AG08396 (cell line): ENCODE measurements at places on chromosomes 4 and X.

DNA sequence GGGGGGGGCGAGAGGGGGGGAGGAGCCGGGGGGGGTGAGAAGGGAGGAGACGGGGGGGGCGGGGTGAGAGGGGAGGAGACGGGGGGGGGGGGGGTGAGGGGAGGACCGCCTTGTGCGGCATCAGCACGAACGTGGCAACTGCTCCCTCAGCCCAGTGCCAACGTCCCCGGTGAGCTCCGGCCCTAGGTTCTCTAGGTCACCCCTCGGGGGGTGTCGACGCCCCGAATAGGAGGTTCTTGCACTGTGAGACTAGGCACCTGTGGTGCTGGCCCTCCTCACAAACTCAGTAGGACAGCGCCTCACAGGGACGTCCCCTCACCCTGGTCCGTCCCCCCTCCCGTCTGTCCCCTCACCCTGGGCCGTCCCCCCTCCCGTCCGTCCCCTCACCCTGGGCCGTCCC, 21.5 kb upstream of the GTPBP6 start:
- no peak for DNase-seq

DNA sequence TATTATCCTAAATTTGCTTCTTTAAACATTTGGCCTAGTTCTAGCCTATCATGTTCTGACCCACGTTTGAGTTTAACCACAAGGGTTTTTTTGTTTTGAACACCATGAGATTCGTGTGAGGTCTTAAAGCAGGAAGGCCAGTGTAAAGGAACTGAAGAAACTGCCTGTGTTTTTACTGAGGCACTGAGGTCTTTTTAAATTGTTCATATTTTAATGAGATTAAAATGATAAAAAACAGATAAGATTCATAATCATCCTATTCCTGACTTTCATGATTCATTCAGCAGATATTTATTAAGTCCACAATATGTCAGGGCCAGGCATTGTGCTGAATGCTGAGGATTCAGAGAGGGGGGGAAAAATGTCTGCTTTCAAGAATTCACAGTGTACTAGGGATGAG, 3.2 kb downstream of the RPS6KA3 start:
- DNase-seq, result no peak

DNA sequence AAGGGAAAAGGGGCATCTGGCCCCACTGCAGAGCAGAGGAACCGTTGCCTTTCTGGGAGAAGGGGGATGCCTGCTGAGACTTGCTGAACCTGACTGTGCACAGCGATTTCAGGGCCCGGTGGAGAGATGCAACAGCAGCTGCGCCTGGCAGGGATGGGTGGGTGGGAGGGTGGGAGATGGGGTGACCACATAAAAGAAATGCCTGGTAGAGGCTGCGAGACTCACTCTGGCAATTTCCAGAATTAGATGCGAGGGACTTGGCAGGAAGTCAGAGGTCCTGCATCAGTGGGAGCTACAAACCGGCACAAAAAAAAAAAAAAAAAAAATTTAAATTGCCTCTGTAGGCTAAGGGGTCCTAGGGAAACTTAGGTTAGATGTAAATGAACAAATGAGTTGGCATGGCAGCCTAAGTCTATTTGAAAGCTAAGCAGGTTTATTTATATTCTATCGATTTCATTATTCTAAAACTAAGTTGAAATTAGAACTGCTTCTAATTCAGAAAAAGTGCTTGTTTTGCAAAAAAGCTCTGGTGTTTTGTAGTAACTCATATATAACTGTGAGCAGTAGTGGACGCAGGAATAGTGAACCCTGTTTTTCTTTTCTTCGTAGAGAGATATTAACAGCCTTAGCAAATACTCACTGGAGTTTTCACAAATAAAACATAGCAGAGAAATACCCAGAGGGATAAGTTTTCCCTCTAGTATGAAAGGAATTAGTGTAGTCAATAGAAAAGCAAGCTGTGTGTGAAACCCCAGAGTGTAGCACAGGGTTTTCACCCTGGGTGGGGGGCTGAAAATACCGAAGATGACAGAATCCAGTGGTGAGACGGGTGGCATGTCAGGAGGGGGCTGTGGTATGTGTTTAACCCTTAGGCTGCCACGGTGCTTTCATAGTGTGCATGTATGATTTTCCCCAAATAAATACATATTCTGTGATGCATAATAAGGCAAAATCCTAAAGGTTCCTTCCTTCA, 130.1 kb downstream of the EGF start:
- no peak for DNase-seq

DNA sequence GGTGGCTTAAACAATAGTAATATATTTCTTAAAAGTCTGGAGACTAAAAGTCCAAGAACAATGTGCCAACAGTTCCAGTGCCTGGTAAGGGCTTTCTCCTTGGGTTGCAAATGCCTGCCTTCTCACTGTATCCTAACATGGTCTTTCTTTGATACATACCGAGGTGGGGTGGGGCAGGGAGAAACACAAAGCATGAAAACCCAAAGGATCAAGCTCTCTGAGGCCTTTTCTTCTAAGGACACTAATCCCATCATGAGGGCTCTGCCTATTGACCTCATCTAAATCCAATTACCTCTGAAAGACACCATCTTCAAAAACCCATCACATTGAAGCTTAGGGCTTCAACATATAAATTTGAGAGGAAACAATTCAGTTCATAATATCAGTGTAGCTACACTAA, 311.3 kb downstream of the GRID2 start:
- no peak for DNase-seq

- no peak for DNase-seq
Observed at GRCh38 chrX:91331476-91331875, 103.2 kb upstream of the PABPC5 start.

DNA sequence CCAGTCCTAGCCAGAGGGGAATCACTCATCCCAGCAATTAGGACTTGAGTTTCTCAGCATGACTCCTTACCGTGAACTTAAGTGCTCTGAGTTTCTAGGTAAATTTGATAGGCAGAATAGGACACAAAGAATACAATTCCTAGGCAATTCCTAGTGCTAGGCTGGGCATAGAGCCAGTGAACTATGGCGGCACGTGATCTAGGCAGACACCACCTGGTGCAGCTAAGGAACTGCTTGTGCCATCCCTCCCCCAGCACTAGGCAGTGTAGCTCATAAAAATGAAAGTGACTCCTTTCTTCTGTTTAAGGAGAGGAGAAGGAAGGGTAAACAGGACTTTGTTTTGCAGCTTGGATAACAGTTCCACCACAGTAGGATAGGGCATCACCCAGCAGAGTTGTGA, 736.3 kb upstream of the PCDH7 start:
- DNase-seq, result no peak

- DNase-seq, result no peak
Observed at GRCh38 chr4:114100288-114101031, 121.0 kb upstream of the ARSJ start.

DNA sequence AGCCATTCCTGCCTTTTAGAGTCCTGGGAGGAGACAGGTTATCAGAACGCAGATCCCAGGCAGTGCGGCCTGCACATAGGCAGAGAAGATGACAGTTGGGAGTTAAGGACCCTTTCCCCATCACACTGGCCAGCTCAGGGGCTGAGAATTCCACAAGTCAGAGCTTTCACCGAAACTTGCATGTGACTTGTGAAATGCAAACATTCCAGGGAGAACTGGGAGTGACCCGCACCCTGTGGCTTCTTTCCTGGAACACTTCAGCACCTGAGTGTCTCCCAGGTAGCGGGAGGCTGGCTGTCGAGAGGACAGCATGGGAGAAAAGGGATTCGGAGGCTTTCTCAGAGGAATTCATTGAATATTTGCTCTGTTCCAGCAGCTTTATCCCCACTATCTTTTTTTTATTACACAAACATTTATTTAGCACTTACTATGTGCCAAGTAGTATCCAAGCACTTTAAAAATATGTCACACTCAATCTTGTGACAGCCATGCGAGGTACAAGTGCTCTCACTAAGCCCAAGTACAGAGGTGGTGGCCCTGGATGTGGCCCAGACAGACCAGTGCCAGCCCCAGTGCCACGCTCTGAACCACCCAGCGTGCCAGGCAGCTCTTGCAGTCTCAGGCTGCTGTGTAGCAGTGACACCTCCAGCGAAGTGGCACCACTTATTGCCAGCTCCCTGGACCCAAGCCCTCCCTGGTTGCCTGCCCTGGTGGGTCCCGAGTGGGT, 100.5 kb downstream of the PHKA2 start:
- no peak for DNase-seq

- DNase-seq, result no peak
Observed at GRCh38 chr4:23766344-23766743, 123.5 kb downstream of the PPARGC1A start.

- DNase-seq, result no peak
Observed at GRCh38 chr4:15744016-15744545, 34.0 kb upstream of the CD38 start.

DNA sequence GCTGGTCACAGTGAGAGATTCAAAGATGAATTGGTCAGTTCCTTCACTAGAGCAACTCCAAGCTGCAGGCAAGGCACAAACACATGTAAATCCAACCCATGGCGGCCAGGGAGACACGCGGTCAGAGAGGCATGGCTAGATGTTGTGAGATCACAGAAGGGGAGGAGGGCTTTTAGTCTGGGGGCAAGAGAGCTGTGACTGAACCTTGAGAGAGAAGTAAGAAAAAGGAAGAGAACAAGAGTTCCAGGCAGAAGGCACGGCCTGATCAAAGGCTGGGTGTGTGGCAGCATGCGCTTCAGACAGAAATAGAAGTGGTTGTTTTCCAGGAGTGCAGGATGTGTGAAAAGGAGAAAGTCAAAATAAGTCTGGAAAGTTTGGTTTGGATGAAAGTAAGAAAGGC, 15.9 kb downstream of the CCDC149 start:
- no peak for DNase-seq

DNA sequence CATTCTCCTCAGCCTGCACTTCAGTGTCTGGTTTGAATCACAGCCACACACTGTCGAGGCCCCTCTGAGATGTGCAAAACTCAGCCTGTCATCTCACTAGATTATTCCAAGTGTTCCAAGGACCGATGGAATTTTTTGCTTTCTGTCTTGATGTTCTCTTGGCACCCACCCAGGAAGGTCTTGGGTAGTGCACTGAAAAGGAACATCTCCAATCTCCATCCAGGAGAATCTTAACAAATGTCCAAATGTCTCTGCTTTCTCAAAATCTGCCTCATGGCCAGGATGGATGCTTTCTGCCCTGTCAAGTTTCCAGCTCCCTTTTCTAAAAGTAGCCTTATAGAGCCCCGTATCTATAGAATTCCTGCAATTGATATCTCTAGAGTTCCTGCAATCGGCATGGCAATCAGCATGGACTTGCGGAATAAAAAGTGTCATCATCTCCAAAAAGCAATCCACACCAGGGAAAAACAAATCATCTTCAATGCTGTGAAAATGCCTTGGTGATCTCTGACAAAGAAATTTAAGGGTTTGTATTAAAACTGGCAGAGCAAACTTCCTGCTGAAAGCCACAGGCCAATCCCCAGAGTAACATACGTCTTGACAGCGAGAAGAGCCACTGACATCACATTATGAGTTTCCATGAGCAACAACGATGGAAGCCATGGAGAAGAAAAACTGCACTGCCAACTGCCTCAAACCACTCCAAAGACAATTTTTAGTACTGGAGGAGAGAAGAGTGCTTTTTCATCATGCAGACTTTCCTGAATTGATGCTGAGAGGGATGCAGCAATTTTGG, 215.3 kb upstream of the FAM9B start:
- DNase-seq, result no peak

GRCh38 chr4:68995292-68995691, 43.7 kb upstream of the UGT2A3 start:
- DNase-seq, result no peak

DNA sequence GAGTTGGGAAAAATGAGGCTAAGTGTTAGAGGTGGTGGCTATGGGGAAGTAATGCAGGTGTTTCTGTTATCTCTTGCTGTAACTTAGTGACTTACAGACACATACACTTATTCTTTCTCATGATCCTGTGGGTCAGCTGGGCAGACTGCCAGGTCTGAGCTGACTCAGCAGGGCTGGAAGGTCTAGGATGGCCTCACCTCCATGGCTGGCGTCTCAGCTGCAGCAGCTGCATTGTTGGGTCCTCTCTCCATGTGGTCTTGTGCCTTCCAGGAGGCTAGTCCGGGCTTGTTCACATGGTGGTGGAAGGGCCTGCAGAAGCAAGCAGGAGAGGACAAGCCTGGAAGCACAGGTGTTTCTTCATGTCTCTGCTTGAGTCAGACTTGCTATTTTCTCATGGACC, 172.7 kb downstream of the NHS start:
- peak; percentile 53 for DNase-seq

DNA sequence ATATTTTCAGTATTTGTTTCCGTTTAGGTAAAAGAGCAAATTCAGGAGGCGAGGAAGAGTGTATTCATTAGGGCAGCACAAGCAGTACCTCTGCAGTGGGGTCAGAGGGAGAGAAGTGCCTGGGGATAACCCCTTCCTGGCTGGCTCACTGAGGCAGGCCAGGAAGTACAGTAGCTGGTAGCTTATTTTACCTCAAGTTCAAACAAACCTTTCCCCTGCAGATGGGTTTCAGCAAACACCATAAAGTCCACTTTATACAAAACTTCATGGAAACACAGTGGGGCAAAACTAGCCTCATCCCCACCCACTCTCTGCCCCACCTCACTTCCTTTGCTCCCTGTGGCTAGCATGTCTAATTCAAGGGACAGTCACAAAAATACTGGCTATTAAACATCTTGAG, 29.5 kb downstream of the MEPE start:
- DNase-seq, result no peak

GRCh38 chrX:81280148-81280547, 78.2 kb downstream of the SH3BGRL start:
- DNase-seq, result no peak

GRCh38 chr4:35934320-35934981, 309.9 kb downstream of the ARAP2 start:
- peak; percentile 3 for DNase-seq

- no peak for DNase-seq
Observed at GRCh38 chrX:96579252-96579651, 105.4 kb upstream of the DIAPH2 start.

DNA sequence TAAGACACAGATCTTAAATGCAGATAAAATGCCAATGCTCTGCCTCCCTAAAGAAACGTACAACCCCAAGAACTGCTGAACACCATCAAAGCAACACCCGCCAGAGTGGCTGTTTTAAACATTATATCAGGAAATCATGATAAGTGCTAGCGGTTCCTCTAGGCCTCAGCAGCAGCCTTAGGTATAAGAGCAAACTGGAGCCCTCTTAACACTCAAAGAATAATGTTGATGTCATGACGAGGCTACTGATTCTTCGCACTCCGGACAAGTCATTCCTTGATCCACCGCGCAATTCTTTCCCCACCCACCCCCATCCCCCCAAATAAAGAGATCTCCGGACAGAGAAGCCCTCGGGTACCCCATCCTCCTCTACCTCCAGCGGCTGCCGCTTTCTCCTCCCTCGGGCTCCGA, 507 bp downstream of the LIN54 start:
- peak; percentile 31 for DNase-seq
